ENCODE measurements at places on chromosomes 6 and 20.

GRCh38 chr20:61730631-61731362 lies 334.9 kb downstream of the TAF4 start:
- no peak for DNase-seq

- no peak for DNase-seq
Measured at GRCh38 chr20:36818861-36819260, 45.3 kb upstream of the DSN1 start.

GRCh38 chr6:44333273-44333919 lies 9.1 kb upstream of the SPATS1 start:
- DNase-seq, result no peak

- DNase-seq, result no peak
Measured at GRCh38 chr20:41608606-41609005, 9.6 kb downstream of the CHD6 start.

GRCh38 chr20:59515013-59515905 lies 89.1 kb upstream of the PHACTR3 start:
- DNase-seq, result no peak

DNA sequence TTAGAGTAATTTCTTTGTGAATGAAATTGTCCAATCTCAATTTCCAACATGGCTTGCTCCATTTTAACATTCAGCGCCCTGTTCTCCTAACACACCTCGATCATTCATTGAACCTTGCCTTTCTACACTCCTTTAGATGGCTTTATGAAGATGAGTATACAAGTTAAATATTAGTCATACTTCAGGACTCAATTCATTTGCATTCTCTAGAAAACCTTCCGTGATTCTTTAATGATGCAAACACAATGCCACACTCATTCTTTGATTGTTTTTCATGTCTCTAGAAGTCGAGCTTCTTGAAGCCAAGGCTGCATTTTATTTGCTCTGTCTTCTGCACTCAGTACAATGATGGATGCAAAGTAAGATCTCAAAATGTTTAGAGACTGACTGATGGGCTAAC lies 641.2 kb downstream of the DOK5 start:
- DNase-seq, result no peak

DNA sequence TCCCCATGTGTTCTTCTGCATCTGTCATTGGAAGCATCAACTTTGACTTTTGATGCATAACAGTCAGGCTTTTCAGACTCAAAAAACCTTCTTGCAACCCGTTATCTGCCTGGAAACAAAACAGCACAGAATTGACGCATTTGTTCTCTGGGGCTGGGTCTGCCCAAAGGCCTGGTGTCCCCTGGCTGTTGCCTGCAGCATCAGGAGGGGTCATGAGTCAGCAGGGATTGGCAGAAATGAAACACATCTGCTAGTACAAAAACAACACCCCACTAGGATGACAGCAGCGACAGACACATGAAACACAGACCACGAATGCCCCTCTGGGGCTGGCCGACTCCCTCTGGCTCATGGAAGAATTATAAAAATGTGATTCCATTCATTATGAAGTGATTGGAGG lies 157.6 kb upstream of the INSM1 start:
- no peak for DNase-seq

- no peak for DNase-seq
Measured at GRCh38 chr6:78605909-78606446, 261.4 kb upstream of the IRAK1BP1 start.

DNA sequence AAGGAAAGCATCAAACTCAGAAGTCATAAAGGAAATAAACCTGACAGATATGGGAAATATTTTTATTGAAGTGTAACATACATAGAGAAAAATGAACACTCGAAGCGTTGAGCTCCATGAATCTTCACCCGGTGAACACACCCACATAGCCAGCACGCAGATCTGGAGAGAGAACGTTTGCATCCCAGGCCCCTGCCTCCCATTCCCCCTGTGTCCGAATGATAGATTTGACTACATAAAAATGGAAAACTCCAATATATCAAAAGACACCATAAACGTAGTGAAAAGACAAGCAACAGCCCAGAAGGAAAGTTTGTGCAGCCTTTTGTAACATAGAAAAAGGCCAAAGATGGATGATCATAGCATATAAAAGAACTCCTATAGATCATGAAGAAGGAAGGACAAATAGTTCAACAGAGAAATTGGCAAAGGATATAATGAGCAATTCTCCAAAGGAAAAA lies 17.1 kb downstream of the SYNJ2 start:
- no peak for DNase-seq

GRCh38 chr20:59482351-59483187 lies 121.8 kb upstream of the PHACTR3 start:
- no peak for DNase-seq

DNA sequence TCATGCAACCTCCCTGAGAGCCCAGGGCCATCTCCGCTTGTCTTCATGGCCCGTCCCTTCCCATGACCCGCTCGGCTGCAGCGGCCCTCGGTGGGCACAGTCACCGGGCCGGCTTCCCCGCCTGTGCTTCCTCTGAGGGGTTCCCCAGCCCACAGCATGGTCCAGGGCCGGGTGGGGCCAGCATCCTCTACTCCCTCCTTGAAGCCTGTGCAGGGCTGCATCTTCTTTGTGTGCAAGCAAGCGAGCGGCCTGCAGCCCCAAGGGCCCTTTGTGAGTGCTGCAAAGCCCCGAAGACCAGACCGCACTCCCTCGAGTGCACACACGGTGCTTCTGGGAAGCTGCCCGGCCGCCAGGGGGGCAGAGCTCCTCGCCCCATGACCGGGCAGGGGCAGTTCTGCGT lies 265.8 kb downstream of the TAF4 start:
- no peak for DNase-seq

DNA sequence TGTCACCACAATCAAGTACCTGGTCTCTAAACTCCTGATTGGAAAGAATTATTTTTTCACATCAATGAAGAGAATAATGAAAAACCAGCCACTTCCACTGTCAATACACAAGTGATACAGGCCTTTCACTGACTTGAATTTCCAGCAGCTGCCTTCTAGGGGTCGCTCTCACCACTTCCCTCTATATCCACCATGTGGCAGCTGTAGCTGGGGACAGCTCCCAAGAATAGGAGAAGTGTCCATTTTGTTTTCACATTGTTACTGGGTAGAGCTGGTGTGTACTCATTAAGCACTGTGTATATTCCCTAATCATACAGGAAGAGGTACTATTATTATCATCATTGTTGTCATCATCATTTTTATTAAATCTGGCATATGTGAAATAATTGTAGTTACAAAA lies 438.4 kb upstream of the SPTLC3 start:
- no peak for DNase-seq

DNA sequence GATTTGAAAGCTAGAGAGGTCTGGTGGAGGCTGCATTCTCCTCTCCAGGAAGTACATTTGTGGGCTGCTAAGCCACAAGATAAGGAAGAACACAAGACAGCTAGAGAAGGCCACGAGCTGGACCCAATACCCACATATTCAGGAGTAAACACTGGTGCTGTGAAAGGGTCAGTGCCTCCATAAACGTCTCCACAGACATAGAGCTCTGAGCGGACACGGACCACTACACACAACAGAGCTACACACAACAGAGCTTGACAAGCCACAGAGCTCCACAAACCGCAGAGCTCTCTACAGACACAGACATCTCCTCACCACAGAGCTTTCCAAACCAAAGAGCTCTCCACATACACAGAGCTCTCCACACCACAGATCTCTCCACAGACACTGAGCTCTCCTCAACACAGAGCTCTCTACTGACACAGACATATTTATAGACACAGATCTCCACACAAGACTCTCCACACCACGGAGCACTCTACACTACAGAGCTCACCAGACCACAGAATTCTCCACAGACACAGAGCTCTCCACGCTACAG lies 51.9 kb downstream of the ERMARD start:
- DNase-seq, result no peak

DNA sequence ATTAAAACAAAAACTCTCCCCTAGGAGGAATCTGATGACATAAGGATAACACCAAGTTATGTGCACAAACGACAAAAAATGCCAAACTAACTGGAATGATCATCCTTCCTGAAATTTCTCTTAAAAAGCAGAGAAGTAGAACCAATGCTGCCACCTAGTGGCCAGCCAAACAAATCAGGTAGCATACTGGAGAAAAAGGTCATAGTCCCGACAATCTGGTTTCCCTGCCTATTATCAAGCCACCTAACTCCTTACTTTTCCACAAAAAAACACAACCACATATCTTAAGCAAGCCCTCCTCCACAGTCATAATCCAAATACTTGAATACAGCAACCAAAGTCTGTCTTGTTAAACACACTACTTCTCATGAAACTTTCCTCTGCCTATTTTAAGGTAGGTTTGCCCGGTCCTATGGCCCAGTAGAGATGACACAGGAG lies 5.3 kb downstream of the OARD1 start:
- peak; percentile 47 for DNase-seq

DNA sequence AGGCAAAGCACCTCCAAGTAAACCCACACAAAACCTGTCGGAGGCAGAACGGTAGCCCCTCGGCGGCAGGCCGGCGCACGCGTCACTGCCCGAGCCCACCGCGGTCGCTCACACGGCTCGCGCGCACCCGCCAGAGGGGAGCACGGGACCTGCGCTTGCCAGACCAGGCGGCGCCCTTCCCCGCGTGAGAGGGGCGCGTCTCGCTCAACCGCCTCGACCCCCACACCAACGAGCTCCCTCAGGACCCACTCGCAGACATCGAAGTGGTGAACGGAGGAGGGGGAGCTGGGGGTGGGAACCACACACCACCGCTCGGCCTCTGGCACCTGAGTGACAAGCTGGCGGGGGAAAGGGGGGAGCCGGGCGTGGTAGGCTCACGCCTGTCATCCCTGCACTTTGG lies 1513.4 kb upstream of the DEFB115 start:
- no peak for DNase-seq

DNA sequence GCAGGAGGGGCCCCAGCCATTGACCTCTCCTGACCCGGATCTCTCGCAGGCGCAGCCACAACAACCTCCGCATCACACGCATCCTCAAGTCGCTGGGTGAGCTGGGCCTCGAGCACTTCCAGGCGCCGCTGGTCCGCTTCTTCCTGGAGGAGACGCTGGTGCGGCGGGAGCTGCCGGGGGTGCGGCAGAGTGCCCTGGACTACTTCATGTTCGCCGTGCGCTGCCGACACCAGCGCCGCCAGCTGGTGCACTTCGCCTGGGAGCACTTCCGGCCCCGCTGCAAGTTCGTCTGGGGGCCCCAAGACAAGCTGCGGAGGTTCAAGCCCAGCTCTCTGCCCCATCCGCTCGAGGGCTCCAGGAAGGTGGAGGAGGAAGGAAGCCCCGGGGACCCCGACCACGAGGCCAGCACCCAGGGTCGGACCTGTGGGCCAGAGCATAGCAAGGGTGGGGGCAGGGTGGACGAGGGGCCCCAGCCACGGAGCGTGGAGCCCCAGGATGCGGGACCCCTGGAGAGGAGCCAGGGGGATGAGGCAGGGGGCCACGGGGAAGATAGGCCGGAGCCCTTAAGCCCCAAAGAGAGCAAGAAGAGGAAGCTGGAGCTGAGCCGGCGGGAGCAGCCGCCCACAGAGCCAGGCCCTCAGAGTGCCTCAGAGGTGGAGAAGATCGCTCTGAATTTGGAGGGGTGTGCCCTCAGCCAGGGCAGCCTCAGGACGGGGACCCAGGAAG lies 4.5 kb upstream of the COL9A3 start:
- no peak for DNase-seq

GRCh38 chr6:31529329-31530150 lies 778 bp downstream of the MCCD1 start:
- no peak for DNase-seq

DNA sequence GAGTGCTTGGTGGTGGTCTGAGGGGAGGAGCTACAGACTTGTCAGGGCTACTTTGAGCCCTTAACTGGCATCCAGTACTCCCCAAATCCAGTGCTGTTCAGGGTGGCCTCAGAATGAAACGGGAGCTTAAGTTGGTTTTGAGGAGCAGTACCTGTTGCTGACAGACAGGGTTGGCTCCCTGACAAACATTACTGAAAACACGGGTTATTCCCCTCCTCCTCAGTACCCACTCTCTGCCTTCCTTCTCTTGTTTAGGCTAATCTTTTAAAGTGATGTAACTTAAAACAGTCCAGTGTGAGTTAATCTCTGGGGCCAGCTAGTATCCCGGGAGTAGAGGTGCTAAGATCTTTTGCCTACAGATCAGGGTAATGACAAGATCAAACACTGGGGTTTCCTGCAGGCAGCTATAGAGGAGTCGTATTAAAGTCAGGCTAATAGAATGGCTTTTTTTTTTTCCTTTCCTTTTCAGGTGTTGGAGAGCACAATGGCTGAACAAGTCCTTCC lies 3.7 kb downstream of the TNFAIP3 start:
- no peak for DNase-seq

DNA sequence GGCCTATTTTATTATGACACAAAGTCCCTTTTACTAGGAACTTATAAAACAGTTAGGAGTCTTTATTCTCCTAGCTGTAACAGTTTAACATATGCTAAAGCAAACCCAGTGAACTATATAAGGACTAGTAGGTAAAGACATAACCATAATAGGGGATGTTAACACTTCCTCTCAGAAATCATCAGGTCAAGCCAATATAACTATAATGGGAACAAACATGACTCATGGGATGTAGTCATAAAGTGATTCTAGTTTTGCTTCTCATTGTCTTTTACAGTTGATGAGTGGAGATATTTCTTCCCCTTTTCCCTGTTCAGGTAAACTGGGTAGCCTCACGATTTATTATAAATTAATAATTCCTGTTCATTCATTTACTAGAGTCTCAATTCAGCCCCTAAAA lies 9.7 kb downstream of the PTCHD4 start:
- DNase-seq, result no peak

GRCh38 chr6:120816794-120817193 lies 517.5 kb downstream of the TBC1D32 start:
- no peak for DNase-seq

- DNase-seq, result no peak
Measured at GRCh38 chr6:15113587-15113986, 132.3 kb upstream of the JARID2 start.

DNA sequence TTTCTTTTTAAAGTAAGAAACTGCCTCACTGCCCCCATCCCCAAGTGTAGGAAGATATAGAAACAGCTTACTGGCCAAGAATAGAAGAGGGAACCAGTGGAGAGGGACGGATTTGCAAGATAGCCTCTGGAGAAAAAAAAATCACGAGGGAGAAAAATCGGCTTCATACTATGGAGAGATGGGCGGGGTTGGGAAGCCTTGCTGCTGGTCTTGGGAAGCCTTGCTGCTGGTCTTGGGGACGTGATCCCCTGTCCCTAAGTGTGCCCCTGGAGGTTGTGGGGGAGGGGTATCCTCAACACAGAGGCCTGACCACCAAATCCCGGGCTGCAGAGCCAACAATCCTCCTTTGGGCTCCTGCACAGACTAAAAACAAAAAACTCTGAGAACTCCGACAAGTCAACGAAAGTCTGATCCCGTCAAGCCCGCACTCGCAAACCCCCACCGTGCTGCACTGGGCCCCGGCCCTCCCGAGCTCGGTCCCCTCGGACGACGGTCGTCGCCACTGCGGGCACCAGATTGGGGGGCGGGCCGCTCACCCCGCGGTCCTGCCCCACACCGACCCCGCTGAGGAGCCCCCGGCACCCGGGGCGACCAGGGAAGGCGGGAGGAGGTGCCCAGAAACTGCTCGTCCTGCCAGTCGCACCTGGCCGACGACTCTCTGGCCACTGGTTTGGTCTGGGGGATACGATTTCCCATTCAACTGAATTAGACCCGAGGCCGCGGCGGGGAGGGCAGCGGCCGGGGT lies 750 bp downstream of the MAP7 start:
- no peak for DNase-seq

- no peak for DNase-seq
Measured at GRCh38 chr6:14818422-14818884, 427.4 kb upstream of the JARID2 start.

All from stimulated activated CD8-positive, alpha-beta memory T cell treated with anti-CD3 and anti-CD28 coated beads, Interleukin-7, amount 100 ng/mL, for 1 hour (primary cell).